Caco-2 (cell line): ENCODE measurements at places on chromosomes 13 and 19.

DNA sequence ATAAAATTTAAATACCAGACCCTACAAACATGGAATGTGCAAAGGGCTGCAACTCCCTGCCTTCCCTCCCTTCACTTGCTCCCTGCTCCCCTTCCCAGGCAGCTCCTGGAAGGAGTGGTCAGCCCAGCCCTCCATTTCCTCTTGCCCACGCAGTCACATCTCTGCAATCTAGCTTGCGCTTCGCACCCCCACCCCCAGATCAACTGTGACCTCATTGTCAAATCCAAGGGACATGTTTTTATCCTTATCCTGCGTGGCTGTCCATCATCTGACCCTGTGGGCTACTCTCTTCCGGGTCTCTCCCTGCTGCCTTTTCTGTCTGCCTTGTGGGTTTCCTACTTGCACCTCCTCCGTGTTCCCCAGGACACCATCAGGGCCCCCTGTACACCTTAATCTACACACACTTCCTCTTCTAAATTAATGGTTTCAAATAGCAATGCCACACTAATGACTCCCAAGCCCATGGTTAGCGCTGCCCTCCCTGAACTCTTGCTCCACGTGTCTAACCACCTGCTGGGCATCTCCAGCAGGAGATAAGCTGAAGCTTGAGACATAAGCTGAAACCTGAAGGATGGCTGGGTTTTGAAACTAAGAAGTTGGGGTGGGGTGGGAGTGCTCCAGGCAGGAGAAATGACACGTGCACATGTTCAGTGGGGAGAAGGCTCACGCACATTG is 118.3 kb downstream of the USP12 start:
- no peak for DNase-seq

- no peak for DNase-seq
Observed at GRCh38 chr13:101152184-101152583, 264.1 kb downstream of the NALCN start.

GRCh38 chr19:35868823-35869326 is 501 bp downstream of the APLP1 start:
- no peak for DNase-seq

- peak; percentile 41 for DNase-seq
Observed at GRCh38 chr19:52188822-52189734, 774 bp upstream of the PPP2R1A start.

DNA sequence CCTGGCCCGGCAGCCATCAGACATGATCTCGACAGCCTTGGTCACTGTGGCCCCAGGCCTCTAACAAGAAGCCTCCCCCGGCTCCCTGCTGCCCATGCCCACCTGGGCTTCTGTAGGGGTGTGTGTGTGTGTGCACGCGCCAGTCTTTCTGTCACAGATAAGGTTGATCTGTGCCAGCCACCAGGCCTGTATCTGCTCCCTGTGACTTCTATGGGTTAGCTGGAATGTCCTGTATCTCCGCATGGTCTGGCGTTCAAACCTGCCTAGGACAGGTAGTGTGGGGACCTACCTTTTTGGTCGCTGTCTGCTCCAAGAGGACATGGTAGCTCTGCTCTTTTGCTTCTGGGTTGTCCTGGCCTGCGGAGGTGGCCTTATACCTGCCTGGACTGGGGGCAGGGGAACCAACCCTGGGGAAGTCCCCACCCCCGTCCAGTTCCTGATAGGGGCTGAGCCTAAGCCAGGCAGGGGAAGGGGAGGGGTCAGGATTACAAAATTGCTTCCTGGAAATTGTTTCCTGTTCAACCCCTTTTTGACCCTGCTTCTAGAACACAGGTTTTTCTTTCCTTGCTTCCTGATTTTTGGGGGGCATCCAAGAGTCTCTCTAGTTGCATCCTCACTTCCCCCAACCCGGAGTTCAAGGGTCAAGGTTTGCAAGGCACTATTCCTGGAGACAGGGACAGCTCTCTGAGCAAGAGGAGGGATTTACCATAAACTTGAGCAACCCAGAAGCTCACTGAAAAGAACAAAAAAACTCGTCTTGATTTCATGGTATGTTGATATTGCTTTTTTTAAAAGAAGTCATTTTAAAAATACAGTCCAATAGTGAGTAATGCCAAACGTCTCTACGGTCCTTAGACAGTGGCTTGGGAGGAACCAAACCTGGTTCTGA is at the start of gene LRG1:
LRG1 (minus strand) TSS at position 344 of the 889 bp plus-strand sequence; CDS start at position 321, 23 bp downstream.
- no peak for DNase-seq

GRCh38 chr19:46487178-46487801 is 8.4 kb downstream of the PNMA8B start:
- DNase-seq = no peak

DNA sequence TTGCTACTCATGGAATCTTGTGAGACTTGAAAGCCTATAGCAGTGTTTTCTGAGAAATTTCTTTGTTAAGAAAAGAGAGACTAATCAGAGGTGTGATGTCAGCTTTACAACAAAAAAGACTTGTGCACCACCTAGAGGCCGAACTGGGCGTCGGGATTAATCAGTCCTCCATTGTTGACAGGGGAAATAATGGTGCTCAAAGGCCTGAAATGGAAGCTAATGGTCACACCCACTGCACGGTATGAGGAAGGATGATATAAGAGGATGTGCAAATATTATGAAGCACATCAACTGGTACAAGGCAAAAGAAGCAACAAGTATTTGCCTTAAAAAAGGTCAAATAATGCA is 480.2 kb upstream of the MIR17HG start:
- peak; percentile 85 for DNase-seq

DNA sequence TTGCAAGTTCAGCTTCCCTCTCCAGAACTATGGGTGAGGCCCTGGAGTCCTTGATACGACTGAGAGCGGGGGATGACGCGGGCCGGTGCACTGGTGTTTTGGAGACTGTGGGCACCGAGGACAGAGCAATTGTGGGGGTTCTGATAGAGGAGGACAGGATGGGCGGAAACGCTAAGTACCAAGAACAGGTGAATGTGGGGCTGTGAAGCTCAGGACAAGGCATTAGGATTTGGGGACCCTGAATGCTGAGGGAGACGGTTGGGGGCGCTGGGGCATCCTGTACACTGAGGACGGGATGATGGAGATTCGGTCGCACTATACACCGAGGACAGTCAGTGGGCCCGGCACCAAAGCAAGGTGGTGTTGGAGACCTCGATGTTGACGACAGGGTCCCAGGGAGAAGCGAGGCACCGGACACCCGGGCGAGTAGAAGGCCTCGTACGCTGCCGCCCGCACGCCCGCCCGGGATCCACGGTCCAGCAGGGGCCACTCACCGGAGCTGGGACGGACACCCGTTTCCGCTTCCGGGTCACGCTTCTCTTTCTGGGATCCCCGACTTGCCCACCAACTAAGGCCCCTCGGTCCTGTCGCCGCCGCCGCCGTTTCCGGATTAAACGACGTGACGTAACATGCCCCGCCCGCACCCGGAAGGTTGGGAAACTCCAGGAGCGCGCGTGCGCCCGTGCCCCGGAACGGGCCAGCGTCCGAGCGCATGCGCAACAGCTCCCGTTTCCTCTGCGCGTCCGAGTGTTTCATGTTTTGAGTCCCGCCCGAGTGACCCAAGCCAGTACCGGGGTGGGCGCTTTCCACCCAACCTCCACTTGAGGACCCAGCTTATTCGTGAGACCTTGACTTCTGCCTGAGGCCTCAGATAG is at the start of gene CHMP2A:
CHMP2A (minus strand) TSS at position 612 of the 875 bp plus-strand sequence. CDS start 893 bp downstream, outside the sequence.
- DNase-seq = peak; percentile 99

DNA sequence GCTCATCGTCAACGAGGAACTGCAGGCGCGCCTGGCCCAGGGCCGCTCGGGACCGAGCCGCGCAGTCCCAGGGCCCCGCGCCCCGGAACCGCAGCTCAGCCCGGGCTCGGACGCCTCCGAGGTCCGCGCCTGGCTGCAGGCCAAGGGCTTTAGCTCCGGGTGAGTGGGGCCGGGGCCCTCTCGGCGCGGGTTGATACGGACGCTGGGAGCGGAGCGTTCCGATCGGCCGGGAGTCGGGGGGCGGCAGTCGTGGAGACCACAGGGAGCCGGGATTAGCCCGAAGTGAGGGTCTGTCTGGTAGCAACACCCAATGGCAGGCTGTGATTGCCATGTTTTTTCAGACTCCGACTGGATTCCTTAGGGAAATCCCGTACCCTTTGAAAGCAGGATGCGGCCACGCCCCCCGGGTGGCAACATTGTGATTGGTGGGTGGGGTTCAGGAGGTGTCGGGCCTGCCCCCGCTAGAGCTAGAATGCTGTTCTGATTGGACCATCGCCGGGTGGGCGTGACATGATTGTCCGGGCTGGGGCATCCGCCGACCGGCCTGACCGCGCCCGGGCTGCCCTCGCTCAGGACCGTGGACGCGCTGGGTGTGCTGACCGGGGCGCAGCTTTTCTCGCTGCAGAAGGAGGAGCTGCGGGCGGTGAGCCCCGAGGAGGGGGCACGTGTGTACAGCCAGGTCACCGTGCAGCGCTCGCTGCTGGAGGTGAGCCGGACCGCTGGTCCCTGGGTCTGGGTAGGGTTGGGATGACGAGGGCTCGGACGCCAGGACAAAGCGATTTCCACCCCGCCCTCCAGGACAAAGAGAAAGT is 11.3 kb downstream of the EPS8L1 start:
- DNase-seq = no peak

DNA sequence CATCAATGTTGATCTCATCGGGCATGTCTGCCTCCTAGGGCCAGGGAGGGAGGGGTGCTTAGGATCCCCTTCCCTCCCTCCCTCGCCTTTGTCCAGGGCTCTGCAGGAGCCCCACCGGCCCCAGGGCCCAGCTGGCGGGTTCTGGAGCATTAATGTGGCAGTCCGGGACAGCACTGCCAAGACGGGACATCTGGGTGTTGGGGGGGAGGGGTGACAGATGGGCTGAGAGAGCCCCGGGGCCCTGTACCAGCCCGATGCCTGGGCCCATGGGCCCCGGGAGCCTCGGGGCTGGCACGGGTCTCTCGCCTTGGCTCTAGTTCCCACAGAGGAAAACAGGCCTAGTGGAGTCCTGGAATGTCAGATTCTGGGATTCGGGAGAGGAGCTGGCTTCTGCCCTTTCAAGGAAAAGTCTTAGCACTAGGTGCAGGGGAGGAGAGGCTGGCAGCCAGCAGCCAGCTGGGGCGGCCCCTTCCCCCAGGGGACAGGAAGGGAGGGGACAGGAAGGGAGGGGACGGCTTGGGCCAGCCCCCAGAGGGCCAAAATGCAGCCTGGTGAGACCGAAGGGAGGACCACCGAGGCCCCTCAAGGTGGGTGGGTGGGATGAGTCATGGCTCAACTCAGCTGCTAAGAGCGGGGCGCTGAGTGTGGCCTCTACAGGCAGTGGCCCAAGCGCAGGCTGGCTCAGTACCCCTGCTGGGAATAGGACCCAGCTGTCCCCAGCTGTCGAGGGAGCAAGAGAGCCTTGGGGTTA is 3.1 kb downstream of the PPP1R14A start:
- DNase-seq = no peak
